ENCODE measurements at places on chromosomes 3 and 15. TPM values are rescaled to one million over a fixed set of nuclear protein-coding genes. Genes with fewer than 3 reads are reported as not detected.

CYP1A2 gene
- total RNA-seq = not detected

TP63 gene
- 0.16 TPM for total RNA-seq

FBXW12 gene
- 2.5 TPM for total RNA-seq

NFKBIZ gene
- 2.3 TPM for total RNA-seq

STAC gene
- total RNA-seq = 12.8 TPM

MASP1 gene
- total RNA-seq = 17.2 TPM

CACNA2D2 gene
- 2.2 TPM for total RNA-seq

SIDT1 gene
- total RNA-seq = 6.2 TPM

SUSD5 gene
- total RNA-seq = 3.0 TPM

DNA sequence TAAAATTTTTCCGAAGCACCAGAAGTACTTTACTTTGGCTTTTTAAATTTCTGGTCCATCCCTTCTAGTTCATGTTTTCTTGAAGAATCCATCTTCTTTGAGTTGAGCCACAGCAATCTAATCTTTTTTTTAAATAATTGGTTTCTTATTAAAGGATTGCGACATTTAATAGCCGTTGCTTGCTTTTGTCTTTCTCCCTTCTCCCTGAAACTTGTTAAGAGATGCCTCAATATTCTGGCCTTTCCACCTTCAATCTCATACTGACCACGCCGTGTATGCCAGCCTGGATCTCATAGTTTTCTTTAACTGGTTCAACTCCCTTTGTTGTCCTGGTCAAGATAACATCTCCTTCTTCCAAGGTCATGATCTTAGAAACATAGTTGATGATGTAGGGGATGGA lies 18.4 kb upstream of the RPLP1 start:
- DNase-seq = no peak

- peak; percentile 21 for DNase-seq
These were observed 619 bp downstream of the EIF2AK4 start for GRCh38 chr15:39934397-39935071.

- no peak for DNase-seq
These were observed 68.7 kb upstream of the MAP4 start for GRCh38 chr3:48084929-48085328.

- DNase-seq = peak; percentile 42
These were observed 26.4 kb upstream of the PDE8A start for GRCh38 chr15:84955089-84955848.

DNA sequence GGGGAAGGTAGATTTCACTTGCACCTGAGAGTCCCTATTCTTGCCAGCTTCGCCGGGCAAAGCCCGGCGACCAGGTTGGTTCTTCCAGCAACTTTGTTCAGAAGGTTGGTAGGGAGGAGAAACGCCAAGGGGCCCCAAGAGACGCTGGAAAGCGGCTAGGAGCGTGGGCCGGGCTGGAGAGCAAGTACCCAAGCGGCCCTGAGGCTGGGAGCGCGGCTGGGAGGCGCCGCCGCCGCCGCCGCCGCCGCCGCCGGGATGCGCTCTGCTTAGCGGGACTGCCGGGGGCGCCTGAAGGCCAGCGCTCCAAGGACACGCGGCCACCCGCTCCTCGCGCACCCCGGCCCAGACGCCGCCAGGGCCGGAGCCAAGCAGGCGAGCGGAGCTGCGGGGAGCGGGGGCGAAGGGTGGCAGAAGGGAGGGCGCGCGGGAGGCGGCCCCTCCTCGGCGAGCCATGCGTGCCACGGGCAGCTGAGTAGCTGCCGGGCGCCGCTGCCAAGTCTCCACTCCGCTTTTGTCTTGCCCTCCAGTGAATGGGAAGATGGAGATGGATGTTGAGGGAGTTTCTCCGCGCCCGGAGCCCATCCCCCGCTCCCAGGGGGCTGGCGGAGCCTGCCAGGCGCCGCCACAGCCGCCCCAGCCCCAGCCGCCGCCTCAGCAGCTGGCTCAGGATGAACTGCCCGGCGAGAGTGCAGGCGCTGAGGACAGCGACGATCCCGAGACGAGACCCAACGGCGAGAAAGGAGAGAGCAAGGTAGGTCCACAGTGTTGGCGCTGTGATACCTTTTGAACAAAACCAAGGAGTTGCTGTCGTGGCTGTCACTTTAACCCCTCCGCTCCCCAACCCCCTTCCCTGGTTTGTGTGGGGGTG lies 227.4 kb upstream of the AZI2 start:
- peak; percentile 12 for DNase-seq

- no peak for DNase-seq
These were observed 1.3 kb downstream of the NEIL1 start for GRCh38 chr15:75348034-75348561.

DNA sequence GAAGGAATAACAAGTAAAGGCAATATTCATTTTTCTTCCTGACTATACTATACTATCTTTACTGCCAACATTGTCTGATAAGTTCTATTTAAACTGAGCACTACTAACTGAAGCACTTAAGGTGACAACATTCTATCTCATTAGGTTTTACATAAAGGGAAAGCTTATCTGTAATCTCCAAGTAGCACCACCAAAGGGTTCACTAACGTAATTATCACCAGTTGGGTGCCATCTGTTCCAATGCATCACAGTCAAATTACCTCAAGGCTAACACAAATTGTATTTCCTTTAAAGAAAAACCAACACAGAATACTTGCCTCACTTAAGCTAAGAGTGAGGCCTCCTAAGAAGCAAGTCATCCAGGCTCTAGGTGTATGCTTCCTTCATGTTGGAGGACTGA lies 453.8 kb downstream of the RAP2B start:
- DNase-seq = no peak

- no peak for DNase-seq
These were observed 30.2 kb upstream of the FURIN start for GRCh38 chr15:90838139-90838538.

- DNase-seq = no peak
These were observed 11.1 kb downstream of the KLHL18 start for GRCh38 chr3:47293822-47294221.

- no peak for DNase-seq
These were observed 11.7 kb downstream of the ABCC5 start for GRCh38 chr3:184005941-184006507.

GRCh38 chr3:138253609-138254008 lies 66.5 kb downstream of the ARMC8 start:
- no peak for DNase-seq

- DNase-seq = no peak
These were observed 721 bp upstream of the ZIC1 start for GRCh38 chr3:147408188-147409100.

- no peak for DNase-seq
These were observed 42.5 kb downstream of the ZBTB38 start for GRCh38 chr3:141410846-141411245.

DNA sequence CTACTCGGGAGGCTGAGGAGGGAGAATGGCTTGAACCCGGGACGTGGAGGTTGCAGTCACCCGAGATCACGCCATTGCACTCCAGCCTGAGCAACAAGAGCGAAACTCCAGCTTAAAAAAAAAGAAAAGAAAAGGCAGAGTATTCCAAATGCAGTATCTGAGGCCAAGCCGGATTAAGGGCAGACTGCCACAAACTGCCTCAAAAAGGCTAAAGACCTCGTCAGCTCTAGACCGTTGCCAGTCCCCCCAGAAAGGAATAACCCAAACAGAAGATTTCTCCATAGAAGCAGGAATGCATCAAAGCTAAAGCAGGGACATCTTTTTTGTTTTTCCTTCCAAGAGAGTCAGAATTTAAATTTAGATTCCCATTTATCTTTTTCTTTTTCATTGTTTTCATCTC lies 72.9 kb downstream of the TM4SF4 start:
- DNase-seq = no peak

DNA sequence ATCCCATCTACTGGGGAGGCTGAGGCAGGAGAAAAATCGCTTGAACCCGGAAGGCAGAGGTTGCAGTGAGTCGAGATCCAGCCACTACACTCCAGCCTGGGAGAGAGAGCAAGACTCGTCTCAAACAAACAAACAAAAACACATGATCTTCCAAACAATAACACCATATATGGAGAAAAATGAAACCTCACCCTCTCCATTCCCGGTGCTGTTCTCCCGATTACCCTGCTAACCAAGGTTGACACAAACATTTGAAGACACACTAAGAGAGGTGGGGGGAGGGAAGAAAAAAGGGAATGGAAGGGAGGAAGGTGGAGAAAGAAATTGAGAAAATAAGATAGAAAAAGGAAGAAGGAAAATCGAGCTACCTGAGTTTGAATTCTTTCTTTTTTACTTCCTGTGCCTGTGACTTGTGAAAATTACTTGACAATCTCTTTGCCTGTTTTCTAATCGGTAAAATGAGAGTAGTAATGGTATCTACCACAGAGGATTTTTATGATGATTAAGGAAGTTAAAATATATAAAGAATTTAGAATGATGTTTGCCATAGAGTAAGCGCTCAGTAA lies 1.1 kb upstream of the PLSCR2 start:
- no peak for DNase-seq

DNA sequence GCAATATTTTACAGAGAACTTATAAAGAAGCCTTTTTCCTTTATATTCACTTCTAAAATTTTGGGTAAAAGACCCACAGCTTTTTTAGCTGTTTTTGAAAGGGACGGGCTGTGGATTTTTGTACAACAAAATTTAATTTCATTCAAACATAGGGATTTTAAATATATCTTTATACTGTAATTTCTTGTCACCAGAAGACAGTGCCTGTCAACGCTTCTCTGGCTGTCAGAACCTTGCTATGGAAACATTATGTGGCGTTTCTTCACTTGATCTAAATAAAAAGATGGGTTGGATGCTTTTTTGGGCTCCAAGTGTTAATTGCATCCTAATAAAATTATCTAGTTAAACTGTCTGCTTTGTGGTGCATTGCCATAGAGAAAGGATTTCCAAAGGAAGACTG lies 635.6 kb upstream of the ALCAM start:
- no peak for DNase-seq

- no peak for DNase-seq
These were observed 1.0 kb downstream of the MAPKAPK3 start for GRCh38 chr3:50617911-50618481.
